ENCODE measurements at places on chromosomes 11 and 22.

GRCh38 chr11:120221115-120221752 is 10.4 kb downstream of the OAF start:
- no peak for DNase-seq

- DNase-seq, result no peak
These were observed 2.2 kb downstream of the CALCA start for GRCh38 chr11:14969901-14970323.

DNA sequence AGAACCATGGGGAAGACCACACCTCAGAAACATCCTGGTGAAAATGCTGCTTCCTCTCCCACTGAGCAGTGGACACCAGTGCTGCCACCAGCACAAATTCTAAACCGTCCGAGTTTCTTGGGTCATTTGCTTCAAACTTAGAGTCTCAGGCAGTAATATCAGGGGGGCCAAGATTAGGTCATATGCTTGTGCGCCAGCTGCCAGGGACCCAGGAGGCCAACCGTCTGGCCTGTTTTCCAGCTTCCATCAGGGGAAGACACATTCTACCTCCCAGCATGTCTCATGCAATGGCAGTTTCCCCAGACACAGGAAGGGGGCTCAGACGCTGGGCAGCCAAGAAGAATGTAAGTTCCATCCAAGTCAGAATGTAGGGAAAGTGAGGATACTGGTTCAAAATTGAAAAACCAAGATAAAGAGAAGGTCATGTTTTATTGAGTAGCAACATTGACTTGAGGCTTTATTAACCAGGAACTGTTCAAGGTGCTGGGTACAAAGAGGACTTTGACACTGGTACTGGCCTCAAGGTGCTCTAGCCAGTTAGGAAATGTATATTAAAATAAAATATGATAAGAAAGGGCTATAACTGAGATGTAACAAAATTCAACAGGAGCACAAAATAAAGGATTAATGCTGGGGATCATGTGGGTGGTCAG is 59.7 kb upstream of the EED start:
- no peak for DNase-seq

GRCh38 chr11:114110123-114110522 is 50.6 kb downstream of the ZBTB16 start:
- no peak for DNase-seq

- no peak for DNase-seq
These were observed at the start of gene PARVG for GRCh38 chr22:44180706-44181032. PARVG (plus strand) TSS chr22:44180925; CDS start chr22:44183330, 2,405 bp downstream.

GRCh38 chr11:61838921-61839320 is 10.8 kb downstream of the FADS2 start:
- no peak for DNase-seq

- no peak for DNase-seq
These were observed 90.2 kb upstream of the ISX start for GRCh38 chr22:34975721-34976120.

DNA sequence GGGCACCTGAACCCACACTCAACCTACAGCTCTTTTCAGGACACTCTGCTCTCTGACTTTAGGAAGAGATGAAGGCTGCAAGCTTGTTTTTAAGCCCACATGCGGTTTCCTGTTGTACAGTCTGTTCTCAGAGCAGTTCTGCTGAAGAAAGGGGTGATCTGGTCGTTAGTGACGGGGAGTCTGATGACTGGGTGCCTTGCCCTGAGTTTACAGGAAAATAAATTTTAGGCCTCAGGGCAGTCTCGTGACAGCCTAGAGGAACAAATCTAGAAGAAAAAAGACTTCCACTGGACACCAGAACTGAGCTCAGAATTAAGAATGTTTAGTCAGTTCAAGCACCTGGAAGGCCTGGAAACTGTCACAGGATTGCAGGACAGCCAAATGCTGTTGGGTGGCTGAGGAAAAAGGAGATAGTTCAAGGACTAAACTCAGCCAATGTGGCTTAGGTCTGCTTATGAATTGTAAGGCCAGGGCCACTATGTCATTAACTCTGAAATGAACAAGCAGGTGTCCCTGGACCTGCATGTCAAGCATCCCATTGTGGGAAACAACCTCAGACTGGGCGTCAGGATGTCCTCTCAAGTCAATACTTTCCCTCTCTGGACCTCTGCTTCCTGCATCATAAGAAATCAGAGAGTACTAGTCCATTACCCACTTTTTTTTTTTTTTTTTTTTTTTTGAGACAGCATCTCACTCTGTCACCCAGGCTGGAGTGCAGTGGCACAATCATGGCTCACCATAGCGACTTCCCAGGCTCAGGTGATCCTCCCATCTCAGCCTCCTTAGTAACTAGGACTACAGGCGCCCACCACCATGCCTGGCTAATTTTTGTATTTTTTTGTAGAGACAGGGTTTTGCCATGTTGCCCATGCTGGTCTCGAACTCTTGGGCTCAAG is 5.7 kb downstream of the PIK3IP1 start:
- no peak for DNase-seq

- no peak for DNase-seq
These were observed 157.3 kb upstream of the BDNF start for GRCh38 chr11:27857588-27857987.

- DNase-seq, result peak; percentile 67
These were observed at the start of gene CDC42BPG for GRCh38 chr11:64844330-64845128. CDC42BPG (minus strand) TSS chr11:64844653; CDS start chr11:64844569, 84 bp downstream.

DNA sequence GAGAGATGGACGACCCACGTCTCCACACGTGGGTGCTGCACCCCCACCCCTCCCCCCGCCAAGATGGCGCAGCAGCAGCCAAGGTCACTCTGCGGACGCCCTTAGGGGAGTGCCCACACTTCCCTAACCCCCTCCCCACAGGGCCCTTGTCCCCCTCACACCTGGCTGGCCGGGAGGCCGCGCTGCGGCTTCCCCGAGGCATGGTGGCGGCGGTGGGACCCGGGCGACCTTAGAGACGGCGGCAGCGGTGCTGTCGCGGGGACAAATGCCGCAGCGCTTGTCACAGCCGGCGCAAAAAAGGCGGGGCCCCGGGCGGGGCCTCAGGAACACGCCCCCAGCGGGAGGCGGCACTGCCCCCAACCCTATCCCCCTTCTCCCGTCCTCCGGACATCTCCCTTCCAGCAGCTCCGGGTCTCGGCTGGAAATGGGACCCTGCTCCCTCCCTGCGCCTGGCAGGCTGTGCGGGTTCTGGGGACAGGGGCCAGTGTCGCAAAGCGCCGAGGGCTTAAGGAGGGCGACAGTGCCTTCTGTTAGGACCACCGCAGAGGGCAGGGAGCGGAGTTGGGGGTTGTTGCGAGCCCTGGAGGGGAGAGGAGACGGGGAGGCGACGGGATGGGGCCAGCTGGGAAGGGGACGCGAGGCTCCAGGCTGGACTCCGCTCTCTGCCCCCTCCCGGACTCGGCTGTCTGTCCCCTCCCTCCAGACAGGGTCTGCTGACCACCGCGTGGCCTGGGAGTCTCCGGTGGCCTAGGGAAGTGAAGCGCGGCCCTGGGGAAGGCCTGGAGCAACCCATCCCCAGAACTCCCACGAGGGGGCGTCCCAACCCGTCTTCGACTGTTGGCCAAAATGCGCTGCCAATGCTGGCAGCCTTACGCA is at the start of gene CHCHD10:
Gene CHCHD10, minus strand, starts transcription at position 300 of the 876 bp plus-strand sequence. Its CDS starts 98 bp downstream, at position 202.
- peak; percentile 42 for DNase-seq

DNA sequence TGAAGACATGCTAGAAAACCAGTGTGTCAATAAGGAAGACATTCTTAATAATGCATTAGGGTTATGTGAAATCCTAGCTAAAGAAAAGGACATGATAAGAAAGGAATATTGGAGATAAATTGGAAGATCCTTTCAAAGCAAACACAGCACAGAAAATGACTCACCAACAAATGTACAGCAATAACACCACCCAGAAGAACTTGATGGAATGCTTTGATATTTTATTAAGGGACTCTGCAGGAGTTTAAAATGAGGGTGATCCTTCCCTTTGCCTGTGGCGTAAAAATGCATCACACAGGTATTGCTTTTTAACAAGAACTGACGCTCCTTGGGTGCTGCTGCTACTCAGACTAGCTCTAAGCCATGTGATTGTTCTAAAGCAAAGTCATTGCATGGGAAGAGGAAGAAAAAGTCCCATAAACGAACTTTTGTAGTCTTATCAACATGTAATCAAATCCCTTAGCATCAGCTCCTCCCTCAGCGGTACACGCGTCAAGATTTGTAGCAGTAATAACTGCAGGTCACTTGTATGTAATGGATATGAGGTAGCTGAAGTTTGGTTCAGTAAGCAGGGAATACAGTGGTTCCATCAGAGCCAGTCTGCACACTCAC is 48.4 kb upstream of the EED start:
- DNase-seq, result no peak

- DNase-seq, result no peak
These were observed 15.8 kb upstream of the OSBPL5 start for GRCh38 chr11:3180869-3181268.

- DNase-seq, result no peak
These were observed 28.6 kb downstream of the CSRP3 start for GRCh38 chr11:19173004-19173689.

- DNase-seq, result no peak
These were observed 2.4 kb upstream of the IFITM2 start for GRCh38 chr11:304915-305843.

DNA sequence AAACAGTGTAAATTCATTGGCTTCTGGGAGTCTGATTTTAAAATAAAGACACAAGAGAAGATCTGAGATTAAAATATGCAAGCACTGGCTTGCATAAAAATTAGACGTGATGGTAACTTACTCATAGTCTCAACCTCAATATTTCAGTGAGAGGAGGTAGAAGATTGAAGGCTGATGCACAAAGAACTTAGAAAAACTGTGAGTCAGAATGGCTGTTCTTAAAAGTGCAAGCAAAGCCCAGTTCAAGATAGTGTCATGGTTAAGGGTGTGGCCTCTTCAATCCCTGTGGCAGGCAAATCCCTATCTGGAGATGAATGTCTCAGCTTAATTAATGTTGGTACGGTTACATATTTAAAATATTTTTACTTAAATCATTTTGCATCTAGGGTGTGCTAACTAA is 33.6 kb upstream of the FIBIN start:
- DNase-seq, result no peak

DNA sequence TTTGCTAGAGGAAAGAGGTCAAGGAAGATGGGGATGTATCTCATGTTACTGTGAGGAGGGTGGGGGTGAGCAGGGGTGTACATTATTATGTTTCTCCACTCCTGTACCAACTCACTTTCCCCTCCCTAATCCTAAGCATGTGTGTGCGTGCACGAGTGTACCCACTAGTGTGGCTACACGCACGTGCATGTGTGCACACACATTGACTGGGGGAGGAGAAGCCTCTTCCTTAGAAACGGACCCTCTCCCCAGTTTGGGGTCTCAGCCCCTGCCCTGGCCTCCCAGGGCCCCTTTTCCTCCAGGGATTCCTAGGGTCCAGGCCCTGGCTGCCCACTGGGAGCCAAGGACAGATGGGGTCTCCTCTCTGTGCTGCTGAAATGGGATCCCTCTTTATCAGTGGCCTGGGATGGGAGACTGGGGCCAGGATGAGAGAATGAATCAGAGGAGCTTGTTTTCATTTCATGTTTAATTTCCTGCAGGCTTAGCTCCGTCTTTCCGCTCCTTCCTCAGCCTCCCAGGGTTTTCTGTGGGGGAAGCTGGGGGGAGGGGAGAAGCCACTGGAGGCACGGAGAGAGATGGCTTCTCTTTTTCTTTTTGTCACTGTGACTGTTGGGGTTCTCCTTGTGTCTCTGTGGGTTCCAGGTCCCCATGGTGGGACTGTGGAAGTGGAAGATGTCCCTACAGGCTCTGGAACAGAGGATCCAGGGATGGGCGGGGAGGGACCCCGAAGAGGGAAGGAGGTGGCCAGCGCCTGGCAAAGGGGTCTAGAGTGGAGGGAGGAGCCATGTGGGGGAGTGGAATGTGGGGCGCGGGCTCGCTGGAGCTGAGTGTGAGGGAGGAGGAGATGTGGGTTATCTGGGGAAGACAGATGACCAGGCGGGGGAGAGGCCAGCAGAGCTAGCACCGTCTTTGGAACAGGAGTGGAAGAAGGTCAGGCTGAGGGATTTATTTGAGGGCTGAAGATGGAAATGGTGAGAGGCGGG is 40.3 kb downstream of the ALX4 start:
- no peak for DNase-seq

DNA sequence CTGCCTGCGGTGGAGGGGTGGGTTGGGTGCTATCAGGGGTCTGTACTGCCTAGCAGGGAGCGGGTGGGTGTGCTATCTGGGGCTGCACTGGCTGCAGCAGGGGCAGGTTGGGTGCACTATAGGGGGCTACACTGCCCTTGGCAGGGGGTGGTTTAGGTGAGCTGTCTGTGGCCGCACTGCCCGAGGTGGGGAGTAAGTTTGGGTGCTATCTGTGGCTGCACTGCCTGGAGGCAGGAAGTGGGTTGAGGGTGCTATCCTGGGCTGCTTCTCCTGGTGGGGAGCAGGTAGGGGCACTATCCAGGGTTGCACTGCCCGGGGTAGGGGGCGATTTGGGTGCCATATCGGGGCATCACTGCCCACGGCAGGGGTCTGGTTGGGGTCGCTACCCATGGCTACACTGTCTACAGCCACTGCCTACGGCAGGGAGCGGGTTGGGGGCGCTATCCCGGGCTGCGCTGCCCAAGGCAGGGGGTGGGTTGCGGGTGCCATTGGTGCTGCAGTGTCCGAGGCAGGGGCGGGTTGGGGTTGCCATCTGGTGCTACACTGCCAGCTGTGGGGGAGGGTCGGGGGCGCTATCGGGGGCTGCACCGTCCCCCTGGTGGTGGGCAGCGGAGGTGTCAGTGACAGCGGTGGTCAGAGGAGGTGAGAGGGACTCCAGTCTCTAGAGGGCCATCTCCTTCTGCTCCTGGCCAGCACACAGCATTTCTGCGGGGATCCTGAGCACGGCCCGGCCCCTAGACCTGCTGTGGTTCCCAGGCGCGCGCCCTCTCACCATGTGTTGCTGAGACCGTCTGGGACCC is 1.3 kb upstream of the RFPL2 start:
- DNase-seq, result no peak

DNA sequence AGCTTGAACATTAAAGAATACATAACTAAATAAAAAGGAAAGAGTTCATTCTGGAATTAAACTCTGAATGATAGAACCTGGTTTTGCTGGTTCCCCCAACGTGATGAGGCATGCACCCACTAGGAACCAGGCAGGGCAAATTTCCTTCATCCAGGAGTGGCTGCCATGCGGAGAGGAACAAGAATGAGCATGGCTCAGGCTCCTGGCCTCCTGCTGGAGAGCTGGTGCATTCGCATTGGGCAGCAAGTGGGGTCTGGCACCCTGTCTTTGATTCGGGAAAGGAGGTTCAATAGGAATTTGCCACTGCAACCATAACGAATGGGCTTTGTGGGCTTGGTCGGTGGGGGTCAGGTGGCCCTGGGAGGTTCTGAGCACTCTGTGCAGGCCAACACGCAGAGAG is 169.8 kb upstream of the TENM4 start:
- DNase-seq, result no peak

GRCh38 chr11:65399845-65400244 is 13.4 kb downstream of the FRMD8 start:
- no peak for DNase-seq
